ENCODE measurements at places on chromosomes 1 and 21.
A peak's percentile ranks its signal among the peaks of the same experiment; 100 is the strongest.

DNA sequence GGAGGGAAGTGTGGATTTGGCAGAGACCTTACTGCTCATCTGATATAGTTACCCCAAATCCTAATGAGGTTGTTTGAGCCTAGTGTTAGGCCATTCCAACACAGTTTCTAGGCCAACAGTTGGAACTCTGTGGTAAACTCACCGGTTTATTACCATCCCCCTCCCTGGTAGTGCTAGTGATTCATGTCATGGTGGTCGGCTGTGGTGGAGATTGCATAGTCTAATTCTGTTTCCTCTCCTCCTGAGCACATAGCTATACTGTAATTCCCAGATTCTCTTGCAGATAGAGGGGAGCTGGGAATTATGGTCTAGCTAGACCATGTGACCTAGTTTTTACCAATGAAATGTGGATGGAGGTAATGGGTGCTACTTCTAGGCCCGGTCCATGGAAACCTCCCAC is 123.7 kb upstream of the KIF26B start:
- no peak for DNase-seq

GRCh38 chr1:76892675-76893074 is 25.4 kb downstream of the ST6GALNAC5 start:
- DNase-seq: no peak

- peak; percentile 64 for DNase-seq
These were observed 58.9 kb downstream of the VPS26C start for GRCh38 chr21:37208056-37208721.

GRCh38 chr21:46029186-46029924 is 47.8 kb downstream of the COL6A1 start:
- no peak for DNase-seq

DNA sequence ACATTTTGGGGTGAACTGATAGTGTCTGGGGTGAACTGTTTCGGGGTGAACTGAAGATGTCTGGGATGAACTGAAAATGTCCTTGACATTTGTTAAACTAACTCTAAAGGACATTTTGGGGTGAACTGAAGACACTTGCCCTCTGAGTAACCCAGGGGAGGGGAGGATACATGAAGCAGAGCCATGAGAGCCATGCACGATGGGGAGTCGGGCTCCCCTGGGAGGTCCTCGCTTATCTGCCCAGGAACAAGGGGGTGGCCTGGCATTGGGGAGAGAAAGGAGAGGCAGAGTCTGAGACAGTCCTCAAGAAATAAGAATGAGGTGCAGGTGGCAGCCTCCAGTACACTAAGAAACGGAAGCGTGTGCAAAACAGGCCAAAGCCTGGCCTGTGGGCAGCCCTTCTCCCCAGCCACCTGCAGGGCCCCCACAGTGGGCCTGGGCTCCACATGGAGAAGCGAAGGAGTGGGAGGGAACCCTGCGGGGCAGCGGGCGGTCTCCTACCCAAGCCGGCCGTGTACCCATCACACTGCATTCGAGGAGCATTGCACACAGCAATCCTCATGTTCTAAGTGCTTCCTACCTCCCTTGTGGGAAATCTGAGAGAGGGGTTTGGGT is 24.2 kb downstream of the RSPH1 start:
- DNase-seq: no peak

DNA sequence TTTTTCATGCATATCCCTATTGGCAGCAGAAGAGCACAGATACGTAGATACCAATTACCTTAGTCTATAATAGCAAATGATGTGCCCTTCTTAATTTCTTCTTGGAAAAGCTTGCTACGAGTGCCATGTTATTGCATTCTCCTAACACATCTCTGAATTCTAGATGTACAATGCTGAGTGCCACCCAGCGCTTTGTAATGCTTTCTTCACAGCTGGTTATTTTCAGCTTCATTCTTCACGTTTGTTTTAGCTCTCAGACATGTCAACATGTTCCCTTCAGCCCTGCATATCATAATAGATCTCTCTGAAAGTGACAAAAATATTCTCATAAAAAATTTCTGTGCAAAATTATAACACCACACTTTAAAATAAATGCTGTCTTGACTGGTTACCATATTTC is 981.2 kb downstream of the TTLL7 start:
- DNase-seq: no peak

GRCh38 chr1:183275322-183275721 is 89.3 kb downstream of the LAMC2 start:
- no peak for DNase-seq

DNA sequence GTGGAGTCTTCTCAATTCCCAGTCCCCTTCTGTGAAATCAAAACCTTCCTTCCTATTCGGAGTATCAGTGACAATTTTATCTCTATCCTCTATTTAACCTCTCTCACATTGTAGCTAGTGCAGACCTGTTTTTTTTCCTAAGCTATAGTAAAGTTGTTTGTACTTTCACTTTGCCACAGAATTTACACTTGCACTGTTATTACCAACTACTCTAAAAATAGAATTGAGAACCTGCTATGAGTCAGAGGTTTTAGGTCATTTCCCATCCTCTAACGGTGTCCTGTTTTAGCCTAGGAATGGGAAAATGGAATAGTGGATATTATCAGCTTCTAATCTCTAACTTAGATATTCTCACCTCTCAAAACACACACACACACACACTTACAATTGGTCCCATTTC is 862.7 kb downstream of the NCAM2 start:
- DNase-seq: no peak

GRCh38 chr1:91402023-91402422 is 2.6 kb downstream of the HFM1 start:
- DNase-seq: no peak

GRCh38 chr1:178774263-178774662 is 49.2 kb downstream of the RALGPS2 start:
- no peak for DNase-seq

DNA sequence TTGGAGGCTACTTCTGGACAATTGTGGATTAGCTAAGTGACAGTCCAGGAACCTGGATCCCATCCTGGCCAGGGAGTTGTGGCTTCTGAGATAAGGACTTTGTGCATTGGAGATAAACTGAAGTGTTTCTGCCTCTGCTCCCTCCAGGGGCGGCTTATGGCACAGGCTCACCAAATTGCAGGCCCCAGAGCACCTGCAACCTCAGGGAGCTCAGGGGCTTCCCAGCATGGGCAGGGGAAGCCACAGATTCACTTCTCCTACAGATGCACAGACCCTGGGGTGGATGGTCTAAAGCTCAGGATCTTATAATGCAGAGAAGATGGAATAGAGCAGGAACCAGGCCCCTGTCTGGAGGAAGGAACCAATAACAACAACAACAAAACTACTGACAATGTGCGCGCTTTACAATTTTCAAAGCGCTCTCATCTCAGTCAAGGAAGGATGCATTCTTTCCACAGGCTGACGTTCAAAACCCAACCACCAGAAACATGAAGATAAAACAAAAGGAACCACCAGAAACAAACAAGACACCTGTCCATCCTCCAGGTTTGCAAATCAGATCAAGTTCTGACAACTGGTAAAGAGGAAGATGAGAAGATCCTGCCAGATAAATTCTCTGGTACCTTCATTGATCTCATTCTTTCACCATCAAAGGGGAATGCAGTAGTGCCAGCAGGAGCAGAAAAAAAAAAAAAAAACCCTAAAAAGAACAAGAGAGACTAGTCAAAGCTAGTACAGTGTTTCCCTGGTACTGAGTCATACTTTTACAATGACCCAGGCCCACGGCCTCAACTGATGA is 121.0 kb upstream of the IRF2BP2 start:
- peak; percentile 38 for DNase-seq

GRCh38 chr1:213972141-213972540 is 15.6 kb upstream of the PROX1 start:
- DNase-seq: no peak

DNA sequence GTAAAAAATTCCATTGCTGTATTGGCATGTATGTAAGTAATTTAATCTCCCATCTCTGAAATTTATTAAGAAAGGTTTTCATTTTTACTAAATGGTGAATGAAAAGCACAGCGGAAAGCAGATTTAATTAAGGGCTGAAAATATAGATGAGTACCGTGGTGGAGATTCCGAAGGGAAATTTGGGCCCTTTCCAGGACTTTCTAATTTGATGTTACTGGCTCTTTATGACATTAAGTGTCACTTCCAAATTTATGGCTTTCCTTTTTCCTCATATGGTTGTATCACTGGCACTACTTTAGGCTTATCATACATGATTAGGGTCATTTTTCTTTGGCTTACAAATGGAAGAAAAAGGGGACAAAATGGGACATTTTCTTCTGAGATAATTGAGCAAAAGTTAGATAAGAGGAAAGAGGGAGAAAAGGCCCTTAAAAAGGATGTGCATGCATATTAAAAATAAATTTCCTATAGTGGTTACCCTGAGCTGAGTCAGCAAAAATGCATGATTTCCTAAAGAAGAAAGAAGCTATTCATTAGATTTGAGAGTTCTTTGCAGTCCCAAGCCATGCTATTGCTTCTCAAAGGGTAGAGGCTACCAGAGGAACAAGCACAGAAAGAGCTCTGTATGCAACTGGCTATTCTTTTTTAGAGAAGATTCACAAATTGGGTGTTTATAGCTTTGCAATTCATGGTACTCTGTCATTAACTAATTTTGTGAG is 74.9 kb upstream of the CNIH3 start:
- no peak for DNase-seq

DNA sequence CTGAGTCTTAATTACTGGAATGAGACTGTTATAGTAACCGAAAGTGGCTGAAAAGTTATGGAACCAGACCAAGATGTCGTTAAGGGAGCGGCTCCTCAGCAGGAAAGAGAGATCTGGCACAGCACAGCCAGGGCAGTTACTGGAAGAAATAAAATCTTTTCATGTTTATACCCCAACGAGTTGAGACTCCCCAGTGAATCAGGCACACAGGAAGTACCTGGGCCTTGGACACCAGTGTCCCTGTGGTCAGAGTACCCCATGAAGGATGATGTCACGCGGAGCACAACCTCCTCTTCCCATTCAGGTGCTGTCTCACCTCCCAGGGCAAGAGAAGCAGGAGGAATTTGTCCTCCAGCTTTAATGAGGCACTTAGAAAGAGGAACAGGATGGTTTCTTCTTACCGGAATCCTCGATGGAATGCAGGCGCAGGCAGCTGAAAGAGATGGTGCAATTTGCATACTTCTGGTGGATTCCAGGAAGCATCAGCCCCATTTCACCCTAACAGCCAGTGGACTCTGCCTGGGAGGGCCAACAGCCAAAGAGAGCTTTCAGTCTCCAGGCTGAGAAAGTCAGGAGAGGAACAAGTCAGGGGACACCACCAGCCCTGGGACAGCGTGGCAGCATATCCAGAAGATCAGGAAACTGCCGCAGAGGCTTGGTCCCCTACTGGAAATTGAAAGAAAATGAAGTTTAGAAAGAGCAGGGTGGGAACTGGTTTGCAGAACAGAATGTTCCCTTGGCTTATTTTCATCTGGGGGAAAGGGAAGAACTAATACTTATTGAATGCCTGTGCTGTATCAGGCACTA is 35.9 kb upstream of the CTTNBP2NL start:
- DNase-seq: no peak

DNA sequence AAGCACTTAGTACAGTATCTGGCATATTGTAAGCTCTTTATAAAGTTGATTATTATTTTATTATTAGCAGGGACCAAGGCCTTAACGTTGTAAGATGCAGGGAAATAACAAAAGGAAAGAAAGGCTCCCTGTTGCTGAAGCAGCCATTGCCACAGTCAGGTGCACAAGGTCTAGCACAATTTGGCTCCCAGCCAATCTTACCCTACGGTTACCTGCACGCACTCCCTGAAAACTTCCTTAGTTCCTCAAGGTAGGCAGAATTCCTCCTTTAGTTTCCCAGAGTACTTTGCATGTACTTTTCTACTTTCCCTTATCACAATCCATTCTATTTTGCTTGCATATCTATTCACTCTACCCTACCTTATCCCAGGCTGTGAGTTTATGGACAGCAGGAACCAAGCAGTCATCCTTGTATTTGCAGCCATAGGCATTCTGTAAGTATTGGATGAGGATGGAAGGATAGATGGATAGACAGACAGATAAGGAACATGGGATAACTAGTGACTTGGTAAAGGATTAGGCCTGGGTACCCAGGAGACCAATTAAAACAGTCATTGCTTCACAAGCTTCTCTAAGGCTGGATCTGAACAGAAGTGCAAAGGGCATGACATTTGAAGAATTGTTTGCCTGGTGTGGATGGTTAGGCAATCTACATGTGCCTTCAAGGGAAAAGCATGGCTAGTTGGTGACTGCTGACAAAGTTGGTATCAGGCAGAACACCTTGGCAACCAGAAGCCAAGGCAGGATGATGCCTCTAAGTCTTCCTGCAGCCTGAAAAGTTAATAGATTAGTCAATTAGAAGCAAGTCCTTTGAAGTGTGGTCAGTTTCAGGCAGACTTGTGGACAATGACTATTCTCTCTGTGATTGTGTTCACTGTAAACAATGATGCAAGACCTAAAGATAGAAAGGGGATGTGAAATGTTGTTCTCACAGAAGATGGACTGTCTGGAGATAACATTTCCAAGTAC is 20.8 kb upstream of the JAK1 start:
- DNase-seq: no peak

GRCh38 chr21:44708213-44708865 is 3.0 kb downstream of the TSPEAR start:
- DNase-seq: no peak

DNA sequence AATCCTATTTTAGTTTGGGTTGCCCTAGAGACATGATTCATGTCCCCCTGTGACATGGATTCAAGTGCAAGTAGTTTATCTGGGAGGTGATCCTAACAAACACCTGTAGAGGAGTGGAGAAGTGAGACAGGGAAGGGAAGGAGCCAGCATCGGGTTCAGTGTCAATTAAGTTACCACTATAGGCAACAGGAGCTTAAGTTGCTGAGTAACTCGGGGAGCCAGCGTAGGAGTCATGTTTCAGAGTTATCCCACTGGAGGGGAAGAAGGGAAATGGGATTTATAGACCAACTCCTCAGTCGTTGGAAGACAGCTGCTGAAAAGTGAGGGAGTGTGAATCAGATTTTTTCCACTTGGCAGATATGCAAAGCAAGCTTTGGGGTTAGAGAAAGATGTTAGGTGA is 54.9 kb downstream of the SLC30A7 start:
- no peak for DNase-seq

- no peak for DNase-seq
These were observed 38.8 kb downstream of the ERG start for GRCh38 chr21:38459490-38459889.

GRCh38 chr1:232287676-232288569 is 342.0 kb downstream of the SIPA1L2 start:
- no peak for DNase-seq

GRCh38 chr21:23017989-23018388 is 2019.8 kb downstream of the NCAM2 start:
- no peak for DNase-seq

GRCh38 chr1:31701091-31701736 is 2.6 kb downstream of the COL16A1 start:
- no peak for DNase-seq

GRCh38 chr21:36976882-36977651 is 10.6 kb upstream of the HLCS start:
- DNase-seq: no peak

DNA sequence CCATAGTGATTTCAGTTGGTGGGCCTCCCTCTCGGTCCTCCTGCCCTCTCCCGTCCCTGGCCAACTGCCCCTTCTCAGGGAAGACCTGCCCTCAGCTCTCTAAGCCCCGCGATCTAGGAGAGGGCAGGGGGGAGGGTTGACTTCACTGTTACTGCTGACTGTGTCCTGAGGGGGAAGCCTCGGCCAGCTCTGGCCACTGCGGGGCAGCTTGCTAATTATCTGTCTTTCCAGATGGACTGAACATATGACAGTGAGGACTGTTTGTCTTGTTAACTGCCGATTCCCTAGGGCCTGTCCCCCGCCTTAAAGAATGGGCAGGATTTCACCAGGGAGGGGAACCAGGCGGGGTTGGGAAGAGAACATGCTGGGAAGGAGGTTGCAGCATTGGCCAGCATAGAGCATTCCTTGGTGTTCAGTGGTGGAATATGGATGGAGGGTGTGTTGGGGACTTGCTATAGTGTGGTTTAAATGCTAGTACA is 22.9 kb downstream of the NIPAL3 start:
- DNase-seq: no peak

GRCh38 chr1:1598720-1599029 is 1.3 kb downstream of the FNDC10 start:
- no peak for DNase-seq
